Activated T-cell treated with anti-CD3 and anti-CD28 coated beads, Interleukin-2, amount 50 U/mL, for 72 hours (primary cell): ENCODE measurements at places on chromosomes 3 and 15. TPM values are rescaled to one million over a fixed set of nuclear protein-coding genes. Genes with fewer than 3 reads are reported as not detected.

GRCh38 chr3:66602237-66602636 lies 101.4 kb upstream of the LRIG1 start:
- peaks cover 8% of the 10 kb centered on the region for H3K27me3 ChIP-seq
- H3K27ac ChIP-seq = no peak overlapping the region
- DNase-seq = no peak
- peaks cover 21% of the 10 kb centered on the region for H3K4me1 ChIP-seq
- H3K36me3 ChIP-seq = no peaks in the 10 kb centered on the region

- no peak for DNase-seq
- no peaks in the 10 kb centered on the region for H3K27me3 ChIP-seq
- peak overlapping the region; percentile 99 for H3K27ac ChIP-seq
- H3K36me3 ChIP-seq = peaks cover 72% of the 10 kb centered on the region
- peaks cover 74% of the 10 kb centered on the region for H3K4me1 ChIP-seq
Observed at GRCh38 chr3:18424213-18424728, 868 bp downstream of the SATB1 start.

GRCh38 chr3:13002398-13003124 lies 70.7 kb downstream of the IQSEC1 start:
- peaks cover 76% of the 10 kb centered on the region for H3K4me1 ChIP-seq
- H3K36me3 ChIP-seq = peaks cover 6% of the 10 kb centered on the region
- peak overlapping the region; percentile 83 for H3K27ac ChIP-seq
- no peaks in the 10 kb centered on the region for H3K27me3 ChIP-seq
- DNase-seq = no peak

GRCh38 chr3:171959532-171960089 lies 79.8 kb upstream of the FNDC3B start:
- H3K4me1 ChIP-seq = peaks cover 18% of the 10 kb centered on the region
- DNase-seq = peak; percentile 18
- no peaks in the 10 kb centered on the region for H3K36me3 ChIP-seq
- no peak overlapping the region for H3K27ac ChIP-seq
- H3K27me3 ChIP-seq = peaks cover 7% of the 10 kb centered on the region
- H3K4me3 ChIP-seq = peak overlapping the region; percentile 48

GRCh38 chr3:187775549-187775948 lies 30.3 kb upstream of the BCL6 start:
- peaks cover 6% of the 10 kb centered on the region for H3K27me3 ChIP-seq
- H3K27ac ChIP-seq = no peak overlapping the region
- H3K4me1 ChIP-seq = peaks cover 54% of the 10 kb centered on the region
- DNase-seq = no peak

Gene SCG3
- not detected for total RNA-seq

Gene BRK1
- 89.0 TPM for total RNA-seq

Gene TOPAZ1
- not detected for total RNA-seq

Gene PPP2R3A
- 0.53 TPM for total RNA-seq

GRCh38 chr3:37991823-37992222 lies 1.2 kb downstream of the VILL start:
- H3K27ac ChIP-seq = no peak overlapping the region
- no peaks in the 10 kb centered on the region for H3K27me3 ChIP-seq
- H3K36me3 ChIP-seq = peaks cover 8% of the 10 kb centered on the region
- H3K4me3 ChIP-seq = no peak overlapping the region
- peaks cover 42% of the 10 kb centered on the region for H3K4me1 ChIP-seq

DNA sequence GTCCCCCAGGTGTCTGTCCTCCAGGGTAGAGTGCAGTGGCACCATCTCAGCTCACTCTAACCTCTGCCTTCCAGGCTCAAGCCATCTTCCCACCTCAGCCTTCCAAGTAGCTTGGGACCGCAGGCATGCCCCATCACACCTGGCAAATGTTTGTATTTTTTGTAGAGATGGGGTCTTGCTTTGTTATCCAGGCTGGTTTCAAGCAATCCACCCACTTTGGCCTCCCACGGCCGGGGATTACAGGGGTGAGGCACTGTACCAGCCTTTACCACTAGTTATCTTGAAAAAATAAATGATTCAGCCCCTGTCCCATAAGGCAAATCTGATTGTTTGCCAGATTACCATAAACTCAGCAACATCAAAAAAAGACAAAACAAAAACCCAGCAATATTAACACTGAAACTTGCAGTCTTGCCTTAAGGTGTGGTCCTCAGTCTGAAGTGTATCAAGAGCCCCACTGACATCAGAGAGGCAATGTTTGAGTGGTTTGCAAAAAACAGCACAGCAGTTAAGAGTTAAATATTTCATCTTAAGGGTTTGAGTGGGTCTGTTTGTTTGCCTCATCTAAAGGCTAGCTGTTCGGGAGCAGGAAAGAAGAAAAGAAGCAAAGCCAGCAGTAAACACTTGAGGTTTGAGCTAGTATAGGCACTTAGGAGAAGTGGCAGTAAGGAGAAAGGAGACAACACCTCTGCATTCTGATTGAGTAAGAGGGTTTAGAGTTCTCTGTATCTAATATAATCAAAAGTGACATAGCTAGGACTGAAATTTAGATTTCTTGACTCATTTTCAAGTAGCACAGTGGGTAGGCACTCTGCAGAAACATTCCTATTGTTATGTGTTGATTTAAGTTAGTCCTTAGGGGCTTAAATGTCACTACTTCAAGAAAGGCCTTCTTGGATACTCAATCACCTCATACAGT lies 26.3 kb upstream of the EDEM1 start:
- no peaks in the 10 kb centered on the region for H3K27me3 ChIP-seq
- DNase-seq = peak; percentile 27
- peak overlapping the region; percentile 30 for H3K4me3 ChIP-seq

DNA sequence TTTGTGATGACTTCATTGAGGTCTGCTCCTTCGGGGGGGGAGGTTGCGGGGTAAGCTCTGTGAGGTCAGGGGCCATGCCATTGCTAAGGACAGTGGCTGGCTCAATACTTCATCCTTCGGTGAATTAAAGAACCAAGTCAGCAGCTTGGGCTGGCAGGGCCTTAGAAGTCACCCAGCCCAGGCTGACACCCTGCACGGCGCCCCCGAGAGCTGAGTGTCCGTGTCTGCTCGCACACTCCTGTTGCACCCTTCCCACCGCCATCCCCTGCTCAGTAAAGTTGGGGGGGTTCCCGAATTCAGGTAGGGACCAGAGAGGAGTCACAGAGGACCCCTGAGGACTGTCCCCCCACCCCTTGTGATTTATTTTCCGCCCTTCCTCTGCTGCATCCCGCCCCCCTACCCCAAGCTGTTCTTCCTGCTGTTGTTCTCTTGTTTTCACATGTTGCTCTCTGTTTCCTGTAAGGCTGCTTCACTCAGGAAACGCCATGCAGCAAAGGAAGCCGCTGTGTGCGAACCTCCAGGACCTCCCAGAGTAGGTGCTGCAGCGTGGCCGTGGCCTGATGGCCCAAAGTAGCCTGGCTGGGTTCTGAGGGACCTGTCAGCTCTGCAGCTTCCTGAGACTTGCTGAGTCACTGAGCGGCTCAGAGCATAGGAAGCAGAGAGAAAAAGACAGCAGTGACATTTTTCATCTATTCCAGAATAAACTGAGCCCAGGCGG lies 14.4 kb downstream of the EFCC1 start:
- H3K27me3 ChIP-seq = no peaks in the 10 kb centered on the region
- peak overlapping the region; percentile 99 for H3K27ac ChIP-seq
- peaks cover 36% of the 10 kb centered on the region for H3K4me1 ChIP-seq
- peak; percentile 46 for DNase-seq
